ENCODE measurements at places on chromosomes 7 and 10. TPM values are rescaled to one million over a fixed set of nuclear protein-coding genes. Genes with fewer than 3 reads are reported as not detected.
A peak's percentile ranks its signal among the peaks of the same experiment; 100 is the strongest.

DNA sequence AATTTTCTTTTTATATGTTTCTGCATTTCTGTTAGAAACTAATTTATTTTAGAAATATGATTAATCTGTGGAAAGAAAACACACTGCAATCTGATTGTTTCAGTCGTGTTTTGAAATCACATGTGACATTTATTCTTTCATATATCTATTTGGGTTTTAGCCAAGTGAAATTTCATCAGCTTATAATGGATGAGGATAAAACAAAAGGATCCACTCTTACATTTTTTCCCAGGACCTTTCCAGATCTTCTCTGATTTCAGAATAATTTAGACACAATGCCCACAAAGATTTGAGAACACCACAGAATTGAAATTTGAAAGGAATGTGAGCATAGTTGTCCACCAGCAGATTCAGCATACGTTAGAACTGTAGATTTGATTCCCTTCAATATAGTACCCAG is 29.1 kb downstream of the CBLL1 start:
- H3K27ac ChIP-seq = no peak overlapping the region
- no peak for DNase-seq
- H3K4me1 ChIP-seq = peaks cover 1% of the 10 kb centered on the region
- H3K4me3 ChIP-seq = no peak overlapping the region
- peaks cover 49% of the 10 kb centered on the region for H3K27me3 ChIP-seq

DNA sequence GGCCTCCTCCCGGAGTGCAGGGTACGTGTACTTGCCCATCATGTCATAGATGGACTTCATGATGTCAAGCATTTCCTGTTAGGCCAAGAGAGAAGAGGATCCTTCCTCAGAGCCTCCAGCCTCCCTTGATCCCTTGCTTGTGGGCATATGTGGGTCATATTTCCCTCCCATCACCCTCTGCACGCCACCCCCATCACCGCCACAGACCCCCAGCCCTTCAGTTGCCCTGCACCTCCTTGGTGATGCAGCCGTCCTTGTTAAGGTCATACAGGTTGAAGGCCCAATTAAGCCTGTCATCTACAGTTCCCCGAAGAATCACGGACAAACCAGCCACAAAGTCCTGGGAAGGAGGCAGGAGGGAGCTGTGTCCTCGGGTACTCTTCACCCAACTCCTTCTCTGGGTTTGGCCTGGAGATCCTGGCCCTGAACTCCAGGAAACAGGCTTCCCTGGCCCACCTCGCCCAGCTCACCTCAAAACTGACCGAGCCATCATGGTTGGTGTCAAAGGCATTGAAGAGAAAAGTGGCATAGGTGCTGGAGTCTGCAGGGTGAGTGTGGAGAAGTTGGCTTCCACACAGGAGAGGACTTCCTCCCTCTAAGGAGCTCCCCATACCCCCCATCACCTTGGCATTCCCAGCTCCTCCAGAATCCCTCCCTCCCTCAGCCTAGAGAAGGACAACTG is 9.8 kb upstream of the OGA start:
- DNase-seq = no peak
- no peak overlapping the region for H3K4me3 ChIP-seq
- H3K36me3 ChIP-seq = peaks cover 4% of the 10 kb centered on the region
- H3K4me1 ChIP-seq = peaks cover 31% of the 10 kb centered on the region
- H3K27me3 ChIP-seq = no peaks in the 10 kb centered on the region

DNA sequence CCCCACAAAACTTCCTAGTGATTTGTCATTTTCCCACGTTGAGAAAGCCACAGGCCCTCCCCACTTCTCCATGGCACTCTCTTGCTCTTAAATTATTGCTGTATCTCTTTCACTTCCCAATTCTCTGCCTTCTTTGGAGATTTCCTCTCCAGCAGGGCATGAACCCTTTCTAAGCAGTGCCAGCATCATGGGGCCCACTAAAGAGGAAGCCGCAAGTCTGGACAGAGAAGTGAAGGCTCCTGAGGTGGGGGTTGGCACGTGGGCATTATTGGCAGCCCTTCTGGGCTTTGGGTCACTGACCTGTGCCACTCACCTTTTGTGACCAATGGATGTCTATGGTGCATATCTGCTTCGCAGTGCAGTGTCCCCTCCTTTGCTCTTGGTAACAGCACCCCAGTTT is 97.7 kb upstream of the TCF7L2 start:
- peaks cover 12% of the 10 kb centered on the region for H3K36me3 ChIP-seq
- DNase-seq = no peak
- no peak overlapping the region for H3K27ac ChIP-seq
- H3K4me3 ChIP-seq = no peak overlapping the region
- H3K4me1 ChIP-seq = no peaks in the 10 kb centered on the region

GRCh38 chr10:61478621-61479312 is 25.6 kb upstream of the TMEM26 start:
- DNase-seq = no peak
- H3K4me1 ChIP-seq = peaks cover 3% of the 10 kb centered on the region
- H3K36me3 ChIP-seq = no peaks in the 10 kb centered on the region
- H3K27me3 ChIP-seq = peaks cover 12% of the 10 kb centered on the region
- H3K27ac ChIP-seq = no peak overlapping the region
- H3K4me3 ChIP-seq = no peak overlapping the region

GRCh38 chr10:51031950-51032349 is 42.3 kb upstream of the PRKG1 start:
- peaks cover 32% of the 10 kb centered on the region for H3K4me1 ChIP-seq
- no peak overlapping the region for H3K4me3 ChIP-seq
- no peak for DNase-seq
- H3K27me3 ChIP-seq = no peaks in the 10 kb centered on the region
- no peak overlapping the region for H3K27ac ChIP-seq

GRCh38 chr7:117362294-117362888 is 39.5 kb upstream of the WNT2 start:
- H3K4me3 ChIP-seq = no peak overlapping the region
- H3K27ac ChIP-seq = no peak overlapping the region
- no peak for DNase-seq
- H3K4me1 ChIP-seq = peaks cover 9% of the 10 kb centered on the region
- no peaks in the 10 kb centered on the region for H3K27me3 ChIP-seq

- peaks cover 34% of the 10 kb centered on the region for H3K27me3 ChIP-seq
- no peaks in the 10 kb centered on the region for H3K4me1 ChIP-seq
- H3K4me3 ChIP-seq = no peak overlapping the region
- peaks cover 4% of the 10 kb centered on the region for H3K36me3 ChIP-seq
- H3K27ac ChIP-seq = no peak overlapping the region
Observed at GRCh38 chr7:1735806-1736483, 65.9 kb downstream of the ELFN1 start.

GRCh38 chr7:81789406-81790119 is 19.7 kb upstream of the HGF start:
- no peaks in the 10 kb centered on the region for H3K27me3 ChIP-seq
- no peak overlapping the region for H3K4me3 ChIP-seq
- H3K36me3 ChIP-seq = no peaks in the 10 kb centered on the region
- H3K27ac ChIP-seq = peak overlapping the region; percentile 6
- peaks cover 11% of the 10 kb centered on the region for H3K4me1 ChIP-seq

GRCh38 chr10:24119896-24120295 is 89.0 kb upstream of the KIAA1217 start:
- H3K27me3 ChIP-seq = no peaks in the 10 kb centered on the region
- DNase-seq = no peak
- H3K4me1 ChIP-seq = peaks cover 54% of the 10 kb centered on the region
- H3K36me3 ChIP-seq = no peaks in the 10 kb centered on the region

GRCh38 chr7:117186218-117187010 is 136.4 kb downstream of the WNT2 start:
- H3K27me3 ChIP-seq = no peaks in the 10 kb centered on the region
- peaks cover 56% of the 10 kb centered on the region for H3K4me1 ChIP-seq
- peaks cover 27% of the 10 kb centered on the region for H3K36me3 ChIP-seq
- H3K4me3 ChIP-seq = no peak overlapping the region

GRCh38 chr7:70614237-70615045 is 517.5 kb upstream of the GALNT17 start:
- no peak overlapping the region for H3K4me3 ChIP-seq
- H3K27ac ChIP-seq = no peak overlapping the region
- H3K4me1 ChIP-seq = peaks cover 20% of the 10 kb centered on the region
- H3K27me3 ChIP-seq = no peaks in the 10 kb centered on the region
- no peak for DNase-seq

DNA sequence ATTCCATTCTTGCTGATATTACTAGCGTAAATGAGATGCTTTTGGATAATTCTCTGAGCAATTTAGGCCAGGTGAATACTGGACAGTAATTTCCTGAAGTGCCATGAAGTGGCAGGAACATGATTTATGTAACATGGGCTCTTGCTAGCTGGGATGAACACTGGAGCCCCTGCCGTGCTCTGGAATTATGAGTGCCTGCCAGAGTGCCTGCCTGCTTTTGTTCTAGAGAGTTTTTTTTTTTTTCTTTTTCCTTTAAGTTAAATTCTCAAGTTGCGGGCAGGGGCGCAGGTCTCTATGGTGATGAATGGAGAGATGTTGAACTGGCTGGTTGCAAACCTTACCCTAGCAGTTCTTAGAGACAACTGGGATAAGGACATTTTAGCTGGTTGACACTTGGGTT is 165.9 kb downstream of the AUTS2 start:
- no peak overlapping the region for H3K27ac ChIP-seq
- H3K4me1 ChIP-seq = peaks cover 30% of the 10 kb centered on the region
- no peak overlapping the region for H3K4me3 ChIP-seq
- H3K27me3 ChIP-seq = no peaks in the 10 kb centered on the region
- peaks cover 2% of the 10 kb centered on the region for H3K36me3 ChIP-seq
- DNase-seq = no peak

DNA sequence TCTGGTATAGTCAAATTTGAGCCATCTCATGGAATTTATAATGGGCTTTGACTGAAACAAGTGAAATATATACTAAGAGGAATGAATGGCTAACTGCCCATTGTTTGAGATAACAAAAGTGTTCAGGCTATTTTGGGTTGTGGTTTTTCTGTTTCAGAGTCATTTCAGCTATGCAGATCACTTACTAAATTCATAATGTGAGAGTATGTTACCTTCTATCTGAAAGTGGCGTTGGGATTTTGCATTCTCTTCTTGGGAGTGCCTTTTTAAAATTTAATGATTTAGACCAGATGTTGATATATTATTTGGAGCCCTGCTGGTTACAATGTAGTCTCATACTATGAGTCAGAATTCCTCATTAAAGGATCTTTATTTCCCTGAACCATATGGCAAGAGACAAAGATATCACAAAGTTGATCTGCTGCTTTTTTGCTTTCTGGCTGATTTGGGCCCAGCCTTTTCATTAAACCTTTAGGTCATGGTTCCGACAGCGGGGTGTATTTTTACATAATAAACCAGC is 10.4 kb downstream of the VCL start:
- H3K36me3 ChIP-seq = peaks cover 2% of the 10 kb centered on the region
- H3K27ac ChIP-seq = peak overlapping the region; percentile 82
- H3K27me3 ChIP-seq = no peaks in the 10 kb centered on the region

- H3K27me3 ChIP-seq = no peaks in the 10 kb centered on the region
- no peak overlapping the region for H3K27ac ChIP-seq
- H3K4me3 ChIP-seq = no peak overlapping the region
- H3K4me1 ChIP-seq = peaks cover 19% of the 10 kb centered on the region
Observed at GRCh38 chr7:37942934-37943610, 22.6 kb downstream of the EPDR1 start.

DNA sequence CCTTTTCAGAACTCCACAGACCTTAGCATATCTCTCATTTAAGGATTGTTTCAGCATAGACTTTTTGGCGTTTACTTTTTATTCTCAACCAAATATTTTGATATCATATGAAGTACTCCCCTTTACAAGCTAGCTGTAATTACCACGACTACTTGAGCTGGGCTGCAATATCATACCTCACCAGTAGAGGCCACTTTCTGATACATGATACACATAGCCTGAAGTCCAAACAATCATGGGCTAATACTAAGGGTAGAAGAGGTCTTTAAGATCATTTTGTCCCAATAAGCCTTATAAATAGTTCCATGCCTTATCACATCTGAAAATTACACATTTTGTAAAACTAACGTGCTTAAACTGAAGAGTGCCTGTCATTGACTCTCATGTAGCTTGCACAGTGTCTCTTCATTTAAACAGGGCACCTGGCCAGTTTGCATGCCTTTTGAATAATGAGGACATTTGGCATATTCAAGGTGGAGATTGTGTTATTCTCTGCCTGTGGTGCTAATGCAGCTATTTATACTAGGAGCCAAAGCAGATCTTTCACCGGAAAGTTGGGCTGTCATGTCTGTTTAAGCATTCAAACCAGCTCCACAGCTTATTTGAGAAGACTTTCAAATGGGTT is 403.7 kb upstream of the ZMIZ1 start:
- H3K27me3 ChIP-seq = no peaks in the 10 kb centered on the region
- DNase-seq = no peak
- no peaks in the 10 kb centered on the region for H3K4me1 ChIP-seq
- peaks cover 14% of the 10 kb centered on the region for H3K36me3 ChIP-seq
- H3K4me3 ChIP-seq = no peak overlapping the region

DNA sequence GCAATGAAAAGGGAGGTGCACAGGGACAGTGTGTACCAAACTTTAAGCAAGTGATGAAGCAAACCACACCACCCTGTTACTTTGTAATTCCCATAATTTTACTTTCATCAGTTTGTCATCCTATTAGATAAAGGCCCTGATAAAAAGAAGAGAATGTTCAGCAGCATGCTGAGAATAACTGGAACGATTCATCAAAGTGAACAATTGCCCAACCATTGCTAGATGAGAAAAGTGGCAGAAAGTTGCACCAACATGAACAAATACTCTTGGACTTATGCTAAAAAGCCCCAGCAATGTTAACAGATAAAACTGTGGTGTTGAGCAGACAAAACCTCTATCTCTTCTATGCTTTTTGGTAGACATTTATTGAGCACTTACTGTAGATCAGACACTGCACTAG is 75.5 kb upstream of the PCGF5 start:
- H3K4me1 ChIP-seq = no peaks in the 10 kb centered on the region
- H3K36me3 ChIP-seq = no peaks in the 10 kb centered on the region
- no peak for DNase-seq
- no peak overlapping the region for H3K27ac ChIP-seq
- no peak overlapping the region for H3K4me3 ChIP-seq
- H3K27me3 ChIP-seq = peaks cover 40% of the 10 kb centered on the region

The STEAP4 gene
- total RNA-seq = 0.16 TPM

The HTR7 gene
- 3.0 TPM for total RNA-seq

The TAC1 gene
- total RNA-seq = 0.36 TPM

The GTF2I gene
- total RNA-seq = 435 TPM

The PALD1 gene
- total RNA-seq = 5.6 TPM

The DYNC1I1 gene
- total RNA-seq = 4.4 TPM

The BAIAP2L1 gene
- 31.0 TPM for total RNA-seq
